ENCODE measurements at places on chromosomes 5 and 9. TPM values are rescaled to one million over a fixed set of nuclear protein-coding genes. Genes with fewer than 3 reads are reported as not detected.

GRCh38 chr5:123035360-123035917 lies 1.1 kb downstream of the PPIC start:
- no peak for DNase-seq

- DNase-seq: no peak
Observed at GRCh38 chr5:124797665-124798087, 51.2 kb upstream of the ZNF608 start.

DNA sequence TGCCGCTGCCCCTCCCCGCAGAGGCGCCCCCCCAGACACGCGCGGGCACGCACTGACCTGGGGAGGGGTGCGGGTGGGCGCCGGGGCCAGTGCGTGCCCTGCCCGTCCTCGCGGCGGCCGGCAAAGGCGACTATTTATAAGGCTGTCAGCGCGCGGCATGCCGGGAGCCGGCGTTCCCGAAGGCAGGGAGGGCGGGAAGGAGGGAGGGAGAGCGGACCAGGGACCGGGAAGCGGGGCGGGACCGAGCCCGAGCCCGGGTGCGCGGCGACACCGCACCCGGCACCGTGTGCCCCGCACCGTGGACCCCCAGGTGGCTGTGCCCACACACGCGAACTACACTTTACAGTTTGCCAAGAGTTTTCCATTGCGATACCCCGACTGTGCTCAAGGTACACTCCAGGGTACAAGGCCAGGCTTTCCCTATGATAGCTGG lies at the start of gene AK1:
Gene AK1, minus strand, starts transcription at position 110 of the 433 bp plus-strand sequence. CDS start 3,058 bp downstream, outside the sequence.
- no peak for DNase-seq

GRCh38 chr9:69180670-69181069 lies 6.6 kb downstream of the TJP2 start:
- DNase-seq: peak; percentile 86

EFNA5 gene
- total RNA-seq: not detected

- no peak for DNase-seq
Observed at GRCh38 chr9:77435277-77435676, 212.8 kb downstream of the GNA14 start.

DNA sequence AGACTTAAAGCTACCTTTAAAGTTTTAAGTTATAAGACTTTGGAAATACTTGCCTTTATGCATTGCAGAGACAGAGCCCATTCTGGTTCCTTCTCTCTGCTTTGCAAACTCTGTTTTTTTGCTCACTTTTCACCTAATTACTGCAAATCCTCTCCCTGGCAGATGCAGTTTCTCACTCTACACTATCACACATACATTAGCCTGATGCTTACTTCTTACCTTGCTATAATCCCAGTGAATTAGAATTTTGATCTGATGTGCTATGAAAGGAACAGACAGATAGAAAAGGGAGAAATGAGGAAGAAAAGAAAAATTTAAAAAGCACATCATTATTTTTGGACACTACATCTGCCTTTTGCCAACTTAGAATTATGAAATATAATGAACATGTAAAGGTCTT lies 489.5 kb upstream of the EDIL3 start:
- DNase-seq: no peak

DNA sequence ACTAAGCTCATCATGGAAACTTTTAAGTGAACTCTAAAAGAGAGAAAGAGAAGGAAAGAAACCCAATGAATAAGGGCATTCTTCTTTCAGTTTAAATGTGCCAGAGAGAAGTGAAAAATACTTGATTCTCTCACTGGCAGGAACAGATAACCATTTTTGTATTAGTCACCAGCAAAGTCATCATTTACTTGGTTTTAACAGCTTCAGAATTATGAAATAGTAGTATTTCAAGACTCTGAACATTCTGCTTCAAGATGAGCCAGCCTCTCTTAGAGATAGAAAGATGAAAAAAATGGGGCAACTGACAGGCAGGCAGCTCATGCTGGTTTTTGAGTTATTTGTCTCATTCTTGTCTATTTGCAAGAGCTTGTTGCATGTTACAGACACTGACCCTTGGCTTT lies 103.5 kb downstream of the GCNT1 start:
- no peak for DNase-seq

PCDHGB2 gene
- total RNA-seq: 0.20 TPM

DNA sequence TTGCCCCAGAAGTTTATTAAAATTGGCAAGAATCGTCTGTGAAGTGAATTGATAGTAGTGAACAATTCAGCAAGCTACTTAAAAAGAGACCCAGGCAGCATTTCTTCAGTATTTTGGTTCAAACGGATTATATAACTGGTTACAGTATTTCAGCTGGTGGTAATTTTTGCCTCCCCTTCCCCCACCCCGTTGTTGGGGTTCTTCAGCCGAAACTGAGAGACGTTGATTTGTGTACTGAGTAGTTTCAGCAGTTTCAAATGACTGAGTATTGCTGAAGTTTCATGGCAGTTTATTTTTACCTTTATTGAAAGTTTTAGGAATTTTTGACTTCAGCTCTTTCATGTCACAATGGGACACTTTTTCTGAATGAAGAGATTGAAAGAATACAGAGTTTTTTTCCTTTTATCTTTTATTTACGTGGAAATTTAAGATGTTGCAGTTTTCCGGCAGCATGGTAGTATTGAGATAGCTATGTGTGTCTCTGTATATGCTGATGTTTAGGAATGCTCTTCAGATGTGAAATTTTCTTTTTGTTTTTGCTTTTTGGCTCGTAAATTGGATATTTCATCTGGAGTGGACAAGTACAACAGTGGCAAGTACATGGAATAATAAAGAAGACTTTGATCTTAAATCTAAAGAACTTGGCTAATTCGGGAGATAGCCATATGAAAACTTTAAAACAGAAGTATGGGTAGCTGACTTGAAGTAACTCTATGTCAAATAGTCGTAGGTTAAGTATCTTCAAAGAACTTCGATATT lies 1.9 kb downstream of the GPBP1 start:
- DNase-seq: peak; percentile 44

DNA sequence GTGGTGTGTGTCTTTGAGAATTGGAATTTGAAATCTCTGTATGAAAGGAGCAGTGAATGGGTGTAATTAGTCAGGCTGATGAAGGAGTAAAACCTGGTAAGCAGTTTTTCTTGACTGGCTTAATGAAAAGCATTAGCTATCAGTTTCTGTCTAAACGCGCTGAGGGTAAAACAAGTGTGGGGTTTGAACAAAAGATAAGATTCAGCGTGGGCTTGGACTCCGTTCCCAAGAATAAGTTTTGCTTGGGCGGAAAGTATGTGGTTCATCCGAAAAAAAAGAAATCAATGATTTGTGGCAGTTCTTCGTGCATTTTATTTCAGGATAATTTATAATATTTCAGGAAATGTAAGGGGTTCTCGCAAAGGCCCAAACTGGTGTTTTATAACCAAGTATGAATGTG lies 217.3 kb downstream of the NTRK2 start:
- no peak for DNase-seq

GRCh38 chr9:15959663-15960062 lies 406.8 kb downstream of the CCDC171 start:
- DNase-seq: no peak

GRCh38 chr5:142129446-142130066 lies 21.0 kb downstream of the NDFIP1 start:
- DNase-seq: no peak

GRCh38 chr9:13491493-13492424 lies 212.3 kb upstream of the MPDZ start:
- DNase-seq: no peak

DNA sequence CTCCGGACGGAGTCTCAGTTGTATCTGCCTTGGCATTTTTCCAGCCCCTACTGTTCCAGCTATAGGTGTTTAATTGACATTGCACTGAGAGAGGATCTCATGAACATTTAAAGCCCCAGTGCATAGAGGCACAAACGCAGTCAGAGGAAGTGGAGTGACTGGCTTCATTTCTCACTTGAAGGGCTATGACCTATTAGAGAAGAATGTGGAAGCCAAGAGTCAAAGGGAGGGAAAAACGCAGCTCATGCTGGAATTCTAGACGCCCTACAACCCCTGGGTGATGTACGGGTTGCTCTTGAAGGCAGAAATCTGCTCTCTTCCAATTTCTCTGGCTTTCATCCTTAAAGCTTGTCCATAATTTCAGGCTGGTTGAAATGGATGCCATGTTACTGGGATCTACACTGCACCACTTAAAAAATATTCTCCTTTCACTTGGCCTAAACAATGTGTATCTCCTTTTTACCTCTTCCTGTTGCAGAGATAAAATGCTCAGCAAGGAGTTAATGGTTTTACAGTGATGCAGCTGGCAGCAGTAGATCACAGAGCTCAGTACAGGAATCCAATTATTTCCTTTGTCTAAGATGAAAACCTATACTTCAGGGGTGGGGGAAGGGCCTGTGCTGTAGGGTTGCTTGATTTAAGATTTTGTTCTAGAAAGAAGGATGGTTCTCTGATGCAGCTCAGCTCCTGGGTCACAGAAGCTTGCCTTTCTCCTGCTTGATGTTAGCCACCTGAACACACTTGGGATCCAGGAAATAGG lies 61.8 kb upstream of the MAMDC2 start:
- DNase-seq: no peak

C5orf34 gene
- total RNA-seq: 0.81 TPM

CER1 gene
- not detected for total RNA-seq

DNA sequence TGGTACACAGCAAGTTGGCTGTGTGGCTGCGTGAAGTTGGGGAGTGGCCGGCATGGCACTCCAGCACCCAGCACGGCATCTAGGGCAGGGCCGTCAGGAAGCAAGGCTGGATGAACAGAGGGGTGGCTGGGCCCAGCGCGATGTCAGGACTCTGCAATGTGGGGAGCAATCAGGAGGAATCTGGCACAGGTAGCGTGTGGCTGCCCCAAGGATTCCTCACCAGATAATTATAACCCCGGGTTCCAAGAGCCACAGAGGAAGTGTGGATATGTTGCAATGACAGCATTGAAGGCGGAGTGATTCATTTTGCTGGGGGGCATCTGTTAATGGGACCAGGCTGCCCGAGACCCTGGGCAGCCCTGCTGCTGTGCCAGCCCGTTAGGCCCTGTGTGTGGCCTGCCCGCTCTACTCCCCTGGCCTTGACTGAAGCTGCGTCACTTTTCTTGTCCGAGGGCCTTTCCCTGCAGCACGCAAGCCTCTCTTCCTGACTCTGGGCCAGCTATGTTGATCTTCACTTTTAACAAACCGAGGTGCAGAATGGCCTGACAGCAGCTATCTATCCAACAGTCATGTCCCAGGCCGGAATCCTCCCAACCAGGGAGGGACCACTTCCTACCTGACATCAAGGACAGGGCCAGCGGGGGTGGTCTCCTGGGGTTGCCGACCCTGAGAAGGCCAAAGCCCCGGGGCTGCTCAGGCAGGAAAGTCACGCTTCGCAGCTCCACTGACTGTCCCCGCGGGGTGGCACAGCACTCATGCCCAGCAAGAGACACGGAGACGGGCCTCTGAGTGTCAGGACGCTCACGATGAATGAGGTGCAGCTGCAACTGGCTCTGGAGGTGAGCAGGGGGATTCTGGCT lies 118.0 kb upstream of the PHYKPL start:
- no peak for DNase-seq

CDX1 gene
- total RNA-seq: not detected

DNA sequence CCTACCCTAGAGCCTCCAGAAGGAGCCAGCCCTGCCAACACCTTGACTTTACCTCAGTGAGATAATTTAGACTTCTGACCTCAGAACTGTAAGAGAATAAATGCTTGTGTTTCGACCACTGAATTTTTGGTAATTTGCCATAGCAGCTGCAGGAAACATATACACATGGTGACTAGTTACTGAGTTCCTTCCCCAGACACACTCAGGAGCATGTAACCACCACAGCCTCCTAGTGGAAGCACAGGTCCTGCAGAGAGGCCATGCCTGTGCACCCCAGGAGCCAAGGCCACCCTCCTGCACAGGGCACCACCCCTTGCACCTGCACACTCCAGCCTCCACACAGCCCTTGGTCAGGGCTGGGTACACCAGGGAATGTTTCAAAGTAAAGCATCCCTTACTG lies 7.6 kb upstream of the CAMSAP1 start:
- no peak for DNase-seq

DNA sequence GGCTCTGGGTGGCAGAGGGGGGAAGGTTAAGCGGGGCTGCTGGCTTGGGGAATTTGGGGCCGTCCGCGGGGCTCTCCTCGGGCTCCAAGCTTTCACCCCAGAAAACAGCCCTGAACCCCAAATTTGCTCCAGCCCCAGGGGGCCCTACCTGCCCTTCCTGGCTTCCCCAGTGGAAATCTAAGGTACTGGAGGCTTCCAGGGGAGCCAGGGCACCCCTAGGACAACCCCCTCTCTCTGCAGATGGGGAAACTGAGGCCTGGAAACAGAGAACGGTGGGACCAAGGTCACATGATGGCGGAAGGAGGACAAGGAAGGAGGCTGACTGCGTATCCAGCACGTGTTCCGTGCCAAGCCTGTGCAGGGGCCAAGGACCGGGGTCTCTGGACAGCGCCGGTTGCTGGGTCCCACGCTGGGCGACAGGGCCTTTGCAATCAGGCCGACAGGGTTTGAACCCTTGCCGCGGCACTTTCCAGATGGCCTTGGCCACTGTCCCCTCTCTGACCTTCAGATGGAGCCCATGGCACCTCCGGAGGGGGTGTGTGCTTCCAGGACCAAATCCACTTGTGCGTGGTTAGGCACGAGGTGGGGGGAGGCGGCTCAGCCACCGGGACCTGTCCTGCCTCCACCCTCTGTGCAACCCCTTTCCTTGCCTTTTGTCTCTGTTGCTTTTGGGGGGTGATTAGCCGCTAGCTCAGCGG lies 183.1 kb downstream of the C9orf50 start:
- DNase-seq: no peak

GRCh38 chr9:21993893-21994555 lies at the start of gene CDKN2A:
TSS of gene CDKN2A (minus strand) at chr9:21994392.
- DNase-seq: peak; percentile 24

DNA sequence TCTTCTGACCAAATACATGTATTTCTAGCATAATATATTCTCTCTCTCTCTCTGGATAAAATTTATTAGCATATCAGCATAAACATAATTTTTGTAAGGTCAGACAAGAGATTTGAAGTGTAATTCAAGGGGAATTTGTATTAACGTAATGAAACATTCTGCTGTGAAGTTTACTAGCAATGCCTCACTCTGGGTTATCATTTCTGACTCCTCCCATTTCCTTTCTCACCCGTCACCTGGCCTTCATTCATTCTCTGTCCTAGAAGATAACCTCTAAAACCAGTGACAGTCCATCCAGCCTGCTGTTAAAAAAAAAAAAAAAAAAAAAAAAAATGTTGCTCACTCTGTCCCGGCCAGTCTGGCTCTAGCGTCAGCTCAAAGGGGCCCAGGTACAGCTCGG lies 27.1 kb downstream of the GRAMD2B start:
- DNase-seq: peak; percentile 58

GRCh38 chr5:160627921-160628618 lies 206.4 kb downstream of the PTTG1 start:
- no peak for DNase-seq

C7 gene
- not detected for total RNA-seq

Measured in CD4-positive, CD25-positive, alpha-beta regulatory T cell (primary cell).